ENCODE measurements at places on chromosomes 13 and 19.

DNA sequence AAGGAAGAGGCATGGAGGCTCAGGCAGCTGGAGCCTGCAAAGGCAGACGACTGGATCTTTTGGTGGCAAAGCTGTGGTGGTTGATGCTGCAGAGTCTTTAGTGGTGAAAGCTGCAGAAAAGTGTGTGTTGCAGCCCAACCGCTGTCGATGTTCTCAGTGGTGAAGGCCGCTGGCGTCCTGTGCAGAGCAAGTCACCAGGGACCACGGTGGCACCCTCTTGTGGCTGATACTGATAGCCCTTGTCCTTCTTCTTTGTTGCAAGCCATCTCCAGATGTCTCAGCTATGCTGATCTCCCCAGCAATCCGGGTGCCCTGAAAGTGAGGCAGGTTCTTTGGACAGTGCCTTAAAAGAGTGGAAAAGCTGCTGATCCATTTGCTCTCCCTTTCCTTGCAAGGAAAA lies 610.9 kb upstream of the PCDH9 start:
- no peak for DNase-seq

GRCh38 chr13:38647312-38647711 lies 39.6 kb upstream of the FREM2 start:
- no peak for DNase-seq

- no peak for DNase-seq
Measured at GRCh38 chr19:42424712-42425131, 2.5 kb downstream of the LIPE start.

DNA sequence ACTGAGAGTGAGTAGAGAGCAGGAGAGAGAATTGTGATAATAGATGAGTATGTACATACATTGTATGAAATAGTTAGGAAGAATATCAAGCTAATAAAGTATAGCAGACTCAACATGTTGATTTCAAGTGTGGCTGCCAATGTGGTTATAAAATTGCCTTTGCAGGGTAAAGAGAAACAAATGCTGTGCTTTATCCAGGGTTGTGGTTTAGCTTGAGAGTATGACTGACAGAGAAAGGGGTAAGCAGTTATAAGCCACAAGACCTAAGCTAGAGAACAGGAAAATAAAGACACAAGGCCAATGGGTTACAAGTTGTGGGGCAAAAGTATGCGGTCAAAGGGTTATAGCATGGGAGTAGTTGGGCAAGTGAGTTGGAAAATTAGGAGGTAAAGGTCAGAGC lies 1217.5 kb downstream of the DIAPH3 start:
- DNase-seq = no peak

DNA sequence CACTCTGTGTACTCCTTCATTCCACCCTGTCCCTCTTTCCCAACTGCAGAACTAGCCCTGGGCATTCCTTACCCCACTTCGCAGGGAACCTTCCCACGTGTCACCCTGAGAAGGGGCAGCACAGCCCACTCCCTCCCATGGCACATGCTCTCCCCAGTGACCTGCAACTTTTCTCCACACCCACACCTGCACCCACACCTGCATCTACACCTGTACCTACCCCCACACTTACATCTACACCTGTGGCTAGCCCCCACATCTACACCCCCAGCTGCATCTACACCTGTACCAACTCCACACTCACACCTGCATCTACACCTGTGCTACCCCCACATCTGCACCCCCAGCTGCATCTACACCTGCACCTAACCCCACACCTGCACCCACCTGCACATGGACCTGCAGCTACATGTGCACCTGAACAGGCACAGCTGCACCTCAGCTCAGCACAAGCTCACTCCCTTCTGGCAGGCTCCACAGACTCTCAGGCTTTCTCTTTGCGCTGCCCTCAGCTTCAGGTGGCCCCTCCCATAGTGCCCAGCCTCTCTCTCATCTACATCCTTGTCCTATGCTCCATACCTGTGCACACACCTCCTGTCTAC lies 234.1 kb downstream of the TUBA3C start:
- no peak for DNase-seq

- DNase-seq = no peak
Measured at GRCh38 chr13:94239135-94239534, 240.3 kb downstream of the DCT start.

DNA sequence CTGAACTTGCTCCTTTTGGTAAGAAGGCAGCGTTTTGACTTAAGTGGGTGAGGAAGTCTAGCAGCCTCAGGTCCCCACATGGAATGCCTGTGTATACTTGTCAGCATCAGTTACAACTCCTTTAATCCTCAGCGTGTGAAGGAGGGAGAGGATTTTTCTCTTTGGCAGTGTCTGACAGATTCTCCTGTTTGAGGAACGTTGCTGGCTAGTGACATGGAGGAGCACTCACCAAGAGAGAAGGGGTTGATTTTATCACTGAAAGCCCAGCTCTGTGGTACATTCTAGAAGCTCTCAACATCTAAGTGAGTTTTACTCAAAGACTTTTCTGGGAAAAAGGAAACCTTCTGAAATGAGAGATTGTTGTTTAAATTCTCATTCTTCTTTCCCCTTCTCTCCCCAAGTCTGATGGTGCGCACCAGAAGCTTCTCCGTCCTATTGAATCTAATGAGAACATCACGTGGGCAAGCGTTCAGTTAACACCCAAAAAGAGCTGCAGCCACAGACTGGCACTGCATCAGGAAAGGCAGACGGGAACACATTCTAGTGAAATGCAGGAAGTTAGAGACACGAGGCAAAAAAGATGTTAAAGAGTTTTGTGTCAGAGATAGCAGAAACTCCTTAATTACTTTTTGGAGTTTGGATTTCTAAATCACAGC lies 58.2 kb downstream of the GJA3 start:
- DNase-seq = no peak

- no peak for DNase-seq
Measured at GRCh38 chr13:51978796-51979556, 32.3 kb downstream of the ATP7B start.

GRCh38 chr19:55392820-55393761 lies 7.4 kb downstream of the RPL28 start:
- no peak for DNase-seq

GRCh38 chr13:39684531-39685137 lies 29.2 kb downstream of the COG6 start:
- DNase-seq = no peak

DNA sequence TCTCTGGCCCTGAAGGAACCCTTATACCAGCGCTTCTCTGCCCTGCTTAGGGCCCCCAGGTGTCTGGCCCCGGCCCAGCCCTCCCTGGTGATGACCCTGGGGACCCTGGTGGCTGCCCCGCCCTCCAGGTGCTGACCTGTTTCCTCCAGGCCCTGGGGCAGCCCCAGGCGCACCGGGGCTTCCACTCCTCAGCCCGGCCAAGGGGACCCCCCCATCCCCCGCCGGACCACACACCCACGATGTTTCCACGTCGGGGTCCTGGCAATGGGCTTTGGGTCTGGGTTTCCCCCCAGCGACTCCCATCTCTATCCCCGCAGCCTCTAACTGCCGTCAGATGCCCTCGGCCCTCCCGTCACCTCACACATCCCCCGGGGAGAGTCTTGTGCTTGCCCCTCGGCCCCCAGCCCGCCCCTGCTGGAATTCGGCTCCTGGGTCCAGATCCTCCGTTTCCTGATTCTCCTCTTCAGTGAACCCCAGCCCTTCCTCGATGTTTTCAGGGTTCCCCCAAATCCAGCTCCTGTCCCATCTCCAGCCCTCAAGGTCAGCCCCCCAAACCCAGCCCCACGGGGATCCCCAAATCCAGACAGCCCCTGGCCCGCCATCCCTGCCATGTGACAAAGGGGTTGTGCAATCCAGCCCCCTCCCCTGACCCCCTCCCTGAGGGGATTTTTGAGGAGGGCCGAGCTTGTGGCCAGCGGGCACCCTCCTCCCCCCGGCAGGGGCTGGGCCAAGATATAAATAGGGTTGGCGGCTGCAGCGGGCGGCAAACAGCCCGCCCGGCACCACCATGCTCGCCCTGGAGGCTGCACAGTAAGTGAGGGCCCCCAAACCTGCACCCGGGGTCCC lies at the start of gene SPIB:
Gene SPIB, plus strand, starts transcription at position 763 of the 846 bp plus-strand sequence. Its CDS starts 25 bp downstream, at position 788.
- DNase-seq = no peak

DNA sequence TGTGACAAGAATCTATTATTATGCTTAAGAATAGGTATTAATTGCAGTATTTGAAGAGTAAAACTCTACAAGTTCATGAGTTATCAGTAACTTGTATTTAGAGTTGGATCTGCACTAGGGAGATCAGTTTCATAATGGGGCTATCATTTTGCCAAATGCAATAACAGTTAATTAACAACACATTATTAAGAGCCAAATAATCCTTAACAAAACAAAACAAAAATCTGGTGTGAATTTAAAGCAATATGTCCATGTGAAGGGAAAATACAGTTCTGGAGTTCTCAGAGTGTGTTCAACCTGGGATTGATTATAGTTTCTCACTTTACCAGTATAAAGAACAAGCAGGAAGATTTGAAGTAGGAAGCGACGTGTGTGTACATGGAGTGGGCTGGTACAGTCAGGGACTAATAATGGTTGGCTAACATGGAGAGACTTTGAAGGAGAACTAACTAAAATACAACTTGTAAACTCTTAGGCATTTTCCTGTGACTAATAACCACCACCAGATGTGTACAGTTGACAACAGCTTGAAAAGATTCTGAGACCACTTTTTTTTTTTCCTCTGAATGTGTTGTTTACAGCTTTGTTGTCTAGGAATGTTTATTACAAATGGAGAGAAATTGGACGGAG lies 58.5 kb downstream of the POSTN start:
- DNase-seq = no peak

DNA sequence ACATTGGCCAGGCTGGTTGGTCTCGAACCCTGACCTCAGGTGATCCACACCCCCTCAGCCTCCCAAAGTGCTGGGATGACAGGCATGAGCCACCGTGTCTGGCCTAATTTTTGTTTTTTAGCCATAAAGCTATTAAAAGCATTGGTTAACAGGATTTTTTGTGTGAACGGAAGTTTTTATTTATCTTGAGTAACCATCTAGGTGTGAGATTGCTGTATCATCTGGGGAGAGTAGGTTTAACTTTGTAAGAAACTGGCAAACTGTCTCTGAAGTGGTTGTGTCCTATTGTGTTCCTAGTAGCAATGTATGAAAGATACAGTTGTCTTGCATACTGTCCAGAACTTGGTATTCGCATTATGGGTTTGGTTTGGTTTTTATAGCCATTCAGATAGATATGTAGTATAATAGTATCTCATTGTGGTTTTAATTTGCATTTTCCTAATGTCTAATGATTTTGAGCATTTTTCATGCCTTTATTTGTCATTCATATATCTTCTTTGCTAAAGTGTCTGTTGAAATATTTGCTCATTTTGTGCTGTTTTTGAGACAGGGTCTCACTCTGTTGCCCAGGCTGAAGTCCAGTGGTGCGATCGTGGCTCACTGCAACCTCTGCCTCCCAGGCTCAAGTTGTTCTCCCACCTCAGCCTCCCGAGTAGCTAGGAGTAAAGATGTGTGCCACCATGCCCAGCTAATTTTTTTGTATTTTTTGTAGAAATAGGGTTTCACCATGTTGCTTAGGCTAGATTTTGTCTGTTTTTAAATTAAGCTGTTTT lies 13.5 kb upstream of the PLEKHF1 start:
- DNase-seq = no peak

- DNase-seq = no peak
Measured at GRCh38 chr13:28229522-28230411, 91.4 kb downstream of the PAN3 start.

DNA sequence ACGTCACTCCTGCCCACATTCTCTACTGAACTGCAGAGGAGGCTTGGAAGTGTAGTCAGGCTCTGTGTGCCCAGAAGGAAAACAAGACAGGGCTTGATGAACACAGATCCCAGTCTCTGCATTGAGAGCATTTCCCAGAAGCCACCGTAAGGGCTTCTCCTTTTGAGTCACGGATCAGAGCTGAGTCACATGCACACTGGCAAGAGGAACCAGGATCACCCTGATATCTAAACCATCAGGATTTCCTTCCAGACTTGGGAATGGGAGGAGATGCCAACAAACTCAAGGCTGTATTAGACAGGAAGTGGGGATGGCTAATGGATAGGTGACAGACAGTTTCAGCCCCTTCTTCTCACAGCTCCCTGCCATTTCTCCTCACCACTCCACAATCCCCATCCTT lies 17.7 kb upstream of the FBXO17 start:
- DNase-seq = no peak

GRCh38 chr13:42401376-42401775 lies 129.4 kb downstream of the AKAP11 start:
- no peak for DNase-seq

DNA sequence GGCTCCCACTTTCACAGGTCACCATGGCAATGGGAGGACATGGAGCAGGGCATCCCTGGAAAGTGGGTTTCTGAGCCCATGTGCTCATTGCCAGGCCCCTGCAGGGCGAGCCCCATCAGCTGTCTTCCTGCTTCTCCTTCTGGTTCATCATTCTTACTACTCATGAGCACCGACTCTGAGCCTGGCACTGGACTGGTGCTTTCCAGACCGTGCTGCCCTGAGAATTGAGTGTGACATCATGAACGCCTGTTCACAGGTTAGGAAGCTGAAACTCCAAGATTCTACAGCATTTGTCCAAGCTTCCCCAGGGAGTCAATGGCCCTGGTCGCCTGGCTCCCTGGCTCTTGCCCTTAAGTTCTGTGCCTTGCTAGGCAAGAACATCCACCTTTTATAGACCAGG lies 210.4 kb upstream of the ZNF536 start:
- DNase-seq = no peak

DNA sequence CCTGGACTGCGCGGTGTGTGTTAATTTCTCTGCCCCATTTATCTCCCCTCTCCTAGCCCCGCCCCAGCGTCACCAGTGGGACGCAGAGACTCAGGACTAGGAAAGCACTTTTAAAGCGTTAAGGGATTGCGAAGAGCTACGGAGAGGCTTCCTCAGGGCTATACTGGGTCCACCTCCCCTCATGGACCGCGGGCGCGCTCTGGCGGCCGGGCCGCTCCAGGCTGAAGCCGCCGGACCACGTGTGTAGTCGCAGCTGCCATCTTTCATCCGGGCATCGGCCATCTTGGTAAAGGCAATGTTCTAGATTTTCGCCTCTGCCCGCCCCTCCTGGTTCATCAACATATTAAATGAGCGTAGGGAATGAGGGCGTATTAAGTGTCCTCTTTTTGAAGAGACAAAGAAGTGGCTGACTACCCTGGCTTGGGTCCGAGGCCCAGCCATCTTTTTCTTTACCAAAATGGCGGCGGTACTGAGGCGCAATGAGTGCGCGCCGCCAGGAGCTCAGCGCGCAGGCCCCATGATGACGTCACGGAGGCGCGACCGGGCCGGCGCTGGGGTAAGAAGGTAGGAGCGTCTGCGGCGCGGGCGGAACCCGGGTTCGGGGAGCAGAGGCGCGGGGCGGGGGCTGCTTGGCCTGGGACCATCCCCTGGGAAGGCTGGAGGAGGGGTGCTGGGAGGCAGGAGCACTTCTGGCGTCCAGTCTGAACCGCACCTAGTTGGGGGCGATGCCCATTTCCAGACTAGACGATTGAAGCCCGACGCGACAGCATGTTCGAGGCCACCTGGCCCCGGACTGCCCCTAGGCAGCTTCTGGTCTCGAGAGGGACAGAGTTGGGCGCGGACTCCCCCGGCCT lies at the start of gene CCDC124:
Gene CCDC124, plus strand, starts transcription at position 531 of the 854 bp plus-strand sequence. CDS start 3,406 bp downstream, outside the sequence.
- DNase-seq = peak; percentile 85

- DNase-seq = no peak
Measured at GRCh38 chr19:56348289-56348877, 33.7 kb upstream of the ZSCAN5A start.

Measured in stimulated activated CD4-positive, alpha-beta T cell treated with anti-CD3 and anti-CD28 coated beads, Interleukin-1b, Interleukin-23, amount 100 ng/mL, for 1 hour (primary cell).